ENCODE measurements at places on chromosomes 3 and 15.
A peak's percentile ranks its signal among the peaks of the same experiment; 100 is the strongest.

- no peak for DNase-seq
Measured at GRCh38 chr3:36677331-36678007, 86.9 kb downstream of the DCLK3 start.

DNA sequence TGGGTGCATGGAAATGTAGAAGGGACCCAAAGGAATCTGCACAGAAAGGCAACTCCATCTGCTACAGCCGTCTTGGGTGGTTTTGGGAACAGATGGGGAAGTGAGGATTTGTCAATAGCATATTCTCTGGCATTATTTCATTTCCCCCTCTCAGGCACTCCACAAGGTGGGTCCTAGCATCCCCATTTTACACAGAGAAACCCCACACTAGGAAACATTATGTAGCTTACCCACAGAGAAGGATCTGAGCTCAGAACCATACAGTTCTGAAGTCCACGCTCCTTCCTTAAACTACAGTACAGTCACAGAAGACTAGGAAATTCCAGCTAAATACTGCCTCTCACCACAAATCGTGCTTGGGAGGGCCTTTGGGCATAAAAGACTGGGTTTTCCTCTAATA, 61.2 kb upstream of the CTNNB1 start:
- no peak for DNase-seq

GRCh38 chr3:177652556-177653291, 455.4 kb upstream of the TBL1XR1 start:
- DNase-seq: peak; percentile 45

- no peak for DNase-seq
Measured at GRCh38 chr3:43451670-43452254, 165.4 kb downstream of the SNRK start.

- no peak for DNase-seq
Measured at GRCh38 chr3:142394921-142395622, 52.8 kb downstream of the XRN1 start.

DNA sequence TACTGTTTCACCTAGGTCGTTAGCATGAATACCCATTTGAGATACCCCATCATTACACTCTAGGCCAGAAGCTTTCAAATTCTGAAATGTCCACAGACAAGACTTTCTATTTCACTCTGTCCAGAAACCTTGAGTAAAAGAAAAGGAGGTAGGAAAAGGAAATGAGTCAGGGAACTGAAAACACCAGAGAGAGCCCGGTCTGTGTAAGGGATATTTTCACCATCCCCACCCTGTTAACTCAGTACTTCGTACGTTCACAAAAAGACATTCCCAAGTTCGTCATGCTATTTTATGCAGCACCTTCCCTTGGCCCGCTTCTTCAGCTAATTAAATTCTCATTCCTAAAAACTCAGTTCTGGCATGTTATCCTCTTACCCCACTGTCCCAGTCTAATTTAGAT, 89.4 kb upstream of the SOX2 start:
- no peak for DNase-seq

GRCh38 chr3:10575601-10576160, 70.3 kb upstream of the ATP2B2 start:
- DNase-seq: no peak

GRCh38 chr3:151371526-151371925, 13.0 kb downstream of the P2RY12 start:
- no peak for DNase-seq

DNA sequence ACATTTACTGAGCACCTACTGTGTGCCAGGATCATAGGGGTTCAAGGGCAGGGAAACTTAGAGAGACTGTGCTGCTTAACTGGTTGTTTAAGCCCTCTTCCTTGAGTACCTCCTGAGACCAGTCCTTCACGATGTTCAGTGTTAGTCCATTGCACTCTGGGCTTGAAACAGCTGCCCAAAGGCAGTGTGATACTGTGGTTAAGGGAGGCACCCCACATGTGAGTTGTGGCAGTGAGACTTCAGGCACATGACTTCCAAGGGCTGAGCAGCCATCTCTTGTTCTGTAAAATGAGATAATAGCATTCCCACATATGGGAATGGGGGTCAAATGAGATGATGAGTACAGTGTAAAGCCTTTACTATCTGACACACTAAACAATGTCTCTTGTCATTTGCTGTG, 75.1 kb downstream of the LINGO1 start:
- no peak for DNase-seq

DNA sequence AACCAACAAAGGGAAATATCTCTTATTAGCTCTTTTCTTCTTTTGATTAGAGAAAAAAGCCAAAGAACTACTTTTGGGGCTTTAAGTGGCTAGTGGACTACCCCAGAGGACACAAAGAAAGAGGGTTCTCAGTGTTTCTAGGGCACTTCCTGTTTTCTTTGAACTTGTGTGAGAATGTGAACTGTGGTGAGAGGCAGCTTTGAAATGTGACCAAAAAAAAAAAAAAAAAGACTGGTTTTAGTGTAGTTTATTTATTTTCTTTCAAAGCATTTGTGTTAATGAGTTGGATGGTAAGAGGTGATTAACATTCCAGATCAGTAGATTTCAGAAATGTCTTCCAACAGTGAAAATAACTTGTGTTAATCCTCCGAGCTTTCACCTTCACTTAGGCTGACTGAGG, 32.4 kb downstream of the SELENOT start:
- no peak for DNase-seq

DNA sequence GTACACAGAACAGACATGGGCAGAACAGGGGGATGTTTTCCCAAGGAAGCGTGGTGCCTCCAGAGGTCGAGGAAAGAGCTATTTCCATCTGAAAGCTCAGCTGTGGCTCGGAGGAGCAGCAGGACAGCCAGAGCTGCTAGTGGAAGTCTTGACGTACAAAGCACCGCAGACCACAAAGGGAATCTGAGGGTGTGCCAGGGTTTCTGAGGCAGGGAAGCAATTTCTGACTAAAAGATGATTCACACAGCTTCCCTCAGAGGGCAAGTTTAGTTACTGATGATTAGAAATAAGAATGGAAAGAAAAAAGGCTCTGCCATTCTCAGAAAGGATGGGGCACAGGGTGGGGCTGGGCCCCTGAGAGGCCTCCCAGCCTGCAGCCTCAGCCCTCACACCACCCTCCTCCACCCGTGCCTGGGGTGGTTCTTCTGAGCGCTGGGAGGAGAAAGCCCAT, 45.8 kb upstream of the SEC13 start:
- no peak for DNase-seq

- DNase-seq: no peak
Measured at GRCh38 chr15:86157606-86158293, 78.1 kb downstream of the AGBL1 start.

DNA sequence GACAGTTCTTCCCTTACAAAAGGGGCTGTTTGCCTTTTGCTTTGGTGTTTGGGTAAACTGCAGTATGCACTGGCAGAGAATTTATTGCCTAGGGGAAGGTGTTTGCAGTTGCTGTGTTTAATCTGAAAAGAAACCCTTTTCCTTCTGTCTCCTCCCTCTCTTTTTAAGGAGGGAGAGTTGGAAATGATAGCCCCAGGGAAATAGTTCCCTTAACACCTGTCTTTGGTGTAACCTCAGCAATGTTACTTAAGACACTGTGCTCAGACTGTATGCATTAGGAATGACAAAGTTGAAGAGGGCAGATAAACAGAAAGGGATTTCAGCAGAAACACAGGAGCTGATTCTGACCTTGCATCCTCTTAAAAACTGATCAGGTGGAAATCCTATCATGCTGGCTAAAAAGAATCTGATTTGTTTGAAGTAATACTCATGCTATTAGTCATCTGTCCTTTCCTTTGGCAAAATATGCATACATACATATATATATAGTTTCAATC, 125.4 kb downstream of the TP63 start:
- no peak for DNase-seq

DNA sequence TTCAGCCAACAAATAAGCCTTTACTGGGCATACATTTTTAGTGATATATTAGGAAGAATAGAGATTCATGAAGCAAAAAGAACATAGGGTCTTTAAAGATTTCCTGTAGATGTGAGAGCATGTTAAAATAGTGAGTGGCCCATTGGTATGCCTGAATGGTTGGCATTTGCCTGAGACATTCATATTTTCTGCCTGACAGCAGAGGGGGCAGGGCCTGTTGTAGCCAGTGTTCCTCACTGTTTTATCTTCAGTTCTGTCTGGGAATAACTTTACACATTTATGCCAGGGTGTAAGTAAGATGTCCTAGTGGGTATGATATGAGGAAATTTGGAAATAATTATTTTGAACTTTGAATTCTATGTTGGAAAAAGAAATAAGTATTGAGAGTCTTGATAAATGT, 704.7 kb upstream of the ARPP21 start:
- DNase-seq: no peak

GRCh38 chr3:43522727-43523362, 99.0 kb downstream of the ANO10 start:
- DNase-seq: no peak

DNA sequence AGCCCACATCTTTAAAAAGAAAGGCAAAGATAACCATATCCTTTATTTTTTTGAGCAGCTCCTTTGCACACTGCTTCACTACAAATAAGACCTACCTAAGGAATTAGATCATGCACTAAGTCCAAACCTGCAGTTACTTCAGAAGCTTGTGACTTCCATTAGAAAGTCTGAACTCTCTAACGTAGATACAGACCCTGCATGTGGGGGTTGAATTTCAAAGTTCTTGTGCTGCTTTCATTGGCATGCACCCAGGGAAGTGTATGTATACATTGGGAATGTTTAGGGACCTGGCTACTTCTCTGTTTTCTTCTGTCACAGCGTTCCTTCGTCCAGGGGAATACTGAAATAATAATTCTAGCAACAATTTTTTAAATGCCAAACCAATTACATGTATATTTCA, 185.2 kb upstream of the IL12A start:
- no peak for DNase-seq

DNA sequence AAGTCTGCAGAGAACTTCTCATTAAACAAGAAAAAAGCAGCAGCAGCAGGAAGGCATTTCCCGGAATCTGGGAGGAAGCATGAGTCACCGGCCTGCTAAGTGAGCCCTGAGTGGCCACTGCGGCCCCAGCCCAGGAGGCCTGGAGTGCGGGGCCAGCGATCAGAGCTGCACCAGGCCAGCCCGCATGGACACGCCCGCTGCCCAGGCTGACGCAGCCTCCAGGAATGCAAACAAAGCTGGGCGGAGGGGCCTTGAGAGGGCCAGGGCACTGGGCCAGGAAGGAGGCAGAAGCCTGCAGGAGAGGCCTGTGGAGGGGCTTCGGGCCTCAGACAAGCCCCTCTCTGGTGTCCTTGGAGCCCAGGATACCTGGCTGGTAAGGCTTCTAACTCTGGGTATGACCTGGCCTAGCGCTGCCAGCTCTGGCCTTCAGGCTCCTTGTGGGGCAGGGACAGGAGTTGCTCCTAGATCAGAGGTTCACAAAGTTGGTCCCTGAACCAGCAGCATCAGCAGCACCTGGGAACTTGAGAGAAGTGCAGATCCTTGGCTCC, 101.2 kb downstream of the SMAD6 start:
- DNase-seq: peak; percentile 88

DNA sequence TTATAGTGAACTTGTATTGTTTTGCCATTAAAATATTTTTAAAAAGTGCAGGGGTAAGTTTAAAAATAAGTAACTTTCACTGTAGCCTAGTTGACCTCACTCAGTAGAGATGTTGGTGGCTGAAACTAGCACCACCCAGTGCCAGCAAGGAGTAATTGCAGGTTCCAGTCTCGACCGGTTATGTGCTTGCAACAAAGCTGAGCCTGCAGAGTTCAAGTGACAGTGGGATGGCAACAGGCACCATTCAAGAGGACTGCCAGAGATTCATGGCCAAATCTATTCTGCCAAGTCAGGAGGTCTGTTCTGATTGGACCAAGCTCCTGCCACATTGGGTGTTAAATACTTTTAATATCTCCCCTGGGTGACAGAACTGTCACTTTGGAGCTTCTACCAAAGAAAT, 2.7 kb downstream of the ADAMTS7 start:
- DNase-seq: no peak

DNA sequence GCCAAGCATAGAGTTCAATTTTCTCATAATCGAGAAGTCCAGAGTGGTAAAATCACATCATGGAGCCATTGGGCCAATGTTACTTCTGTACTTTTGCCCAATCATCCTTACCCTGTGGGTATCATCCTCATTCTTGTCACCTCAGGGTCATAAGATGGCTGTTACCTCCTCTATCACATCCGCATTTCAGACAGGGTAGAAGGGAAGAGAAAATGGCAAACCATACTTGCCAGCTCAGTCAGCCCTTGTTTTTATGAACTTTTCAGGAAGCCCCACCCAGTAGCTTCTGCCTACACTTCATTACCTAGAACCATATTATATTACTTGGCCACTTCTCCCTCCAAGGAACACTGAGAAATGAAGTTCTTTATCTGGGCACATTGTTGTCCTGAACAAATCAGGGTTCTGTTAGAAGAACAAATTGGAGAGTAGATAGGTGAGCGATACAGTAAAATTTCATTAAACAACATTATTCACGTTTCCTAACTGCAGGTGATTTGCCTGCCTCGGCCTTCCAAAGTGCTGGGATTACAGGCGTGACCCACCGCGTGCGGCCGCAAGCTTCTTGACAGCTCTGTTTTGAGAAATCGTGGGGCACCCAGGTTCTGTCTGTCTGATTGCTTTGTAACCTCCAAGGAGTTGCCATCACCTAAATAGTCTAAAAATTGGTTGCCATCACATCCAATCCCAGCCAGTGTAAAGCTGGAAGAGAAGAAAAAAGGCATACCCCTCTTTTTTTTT, 34.5 kb upstream of the RPN1 start:
- DNase-seq: no peak

DNA sequence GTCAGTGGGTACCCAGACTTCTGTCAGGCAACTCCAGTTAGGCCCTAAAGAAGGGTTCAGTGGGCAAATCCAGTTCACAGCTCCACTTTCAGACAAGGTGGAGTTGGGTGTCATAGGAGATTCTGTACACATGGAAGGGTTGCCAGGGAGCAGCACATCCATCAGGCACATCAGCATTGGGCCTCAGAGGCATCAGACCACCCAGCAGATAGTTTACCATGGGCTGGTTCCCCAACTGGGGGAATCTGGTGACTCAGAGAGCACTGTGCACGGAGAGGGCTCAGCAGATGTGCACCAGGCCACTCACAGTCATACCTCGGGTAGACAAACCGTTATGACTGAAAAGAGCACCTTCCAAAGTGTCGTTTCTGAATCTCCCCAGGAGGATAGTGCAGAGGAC, 27.2 kb downstream of the SYNM start:
- no peak for DNase-seq

DNA sequence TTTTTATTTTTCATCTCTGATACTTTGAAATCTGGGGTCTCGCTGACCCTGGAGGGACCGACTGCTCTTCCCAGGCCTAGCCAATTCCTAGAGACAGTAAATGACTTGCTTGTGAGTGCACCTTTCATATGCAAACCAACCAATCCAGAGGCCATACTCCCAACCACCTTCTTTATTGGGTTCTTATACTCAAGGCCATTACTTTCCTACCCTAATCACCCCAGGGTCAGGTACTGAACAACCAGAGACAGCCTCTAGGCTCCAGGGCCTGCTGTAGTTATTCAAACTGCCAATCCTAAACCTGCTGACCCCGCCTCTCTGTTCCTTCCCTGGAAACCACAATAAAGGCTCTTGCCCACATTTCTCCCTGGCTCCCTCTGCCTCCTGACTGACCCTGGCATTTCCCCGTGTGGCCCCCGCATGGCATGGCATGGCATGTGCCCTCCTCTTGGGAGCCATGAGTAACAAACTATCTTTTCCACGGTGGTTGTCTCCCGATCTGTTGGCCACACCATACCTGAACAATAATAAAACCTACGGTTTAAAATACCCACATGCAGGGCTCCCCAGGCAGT, 42.9 kb downstream of the ADCY5 start:
- DNase-seq: no peak

GRCh38 chr15:65884511-65884910, 15.2 kb downstream of the RAB11A start:
- DNase-seq: no peak
